ENCODE measurements at places on chromosomes 13 and 19.

DNA sequence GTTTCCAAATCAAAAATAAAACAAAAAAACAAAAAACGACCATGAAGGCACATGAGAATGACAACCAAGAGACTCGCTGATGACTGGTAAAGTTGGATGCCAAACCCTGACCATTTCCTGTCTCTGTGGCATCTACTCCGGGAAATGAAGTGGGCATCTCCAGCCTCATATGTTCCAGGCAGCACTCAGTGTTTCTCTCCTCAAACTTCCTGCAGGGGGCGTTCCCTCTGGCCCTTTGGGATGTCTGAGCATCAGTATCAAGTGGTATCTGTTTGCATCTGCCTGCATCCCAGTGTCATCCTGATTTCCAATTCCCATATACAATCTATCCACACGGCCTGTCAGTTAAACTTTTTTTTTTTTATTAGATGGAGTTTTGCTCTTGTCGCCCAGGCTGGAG, 9.8 kb upstream of the SIGLEC12 start:
- DNase-seq = no peak

DNA sequence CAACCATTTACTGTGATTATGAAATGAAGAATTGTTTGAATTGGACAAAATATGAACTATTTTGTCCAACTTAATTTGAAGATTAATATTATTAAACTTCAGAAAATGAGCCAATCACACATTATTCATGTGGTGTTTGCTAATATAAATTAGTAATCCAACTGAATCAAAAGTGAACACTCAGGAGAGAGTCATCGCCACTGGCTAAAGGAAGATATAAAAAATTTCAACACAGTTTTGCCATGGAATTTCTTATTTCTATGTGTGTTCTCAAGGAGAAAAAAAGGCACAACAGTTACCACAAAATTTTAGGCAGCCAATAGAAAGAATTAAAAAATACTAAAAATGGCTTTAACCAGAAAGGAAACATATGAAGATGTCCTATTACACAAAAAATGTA, 2683.8 kb downstream of the PCDH9 start:
- no peak for DNase-seq

DNA sequence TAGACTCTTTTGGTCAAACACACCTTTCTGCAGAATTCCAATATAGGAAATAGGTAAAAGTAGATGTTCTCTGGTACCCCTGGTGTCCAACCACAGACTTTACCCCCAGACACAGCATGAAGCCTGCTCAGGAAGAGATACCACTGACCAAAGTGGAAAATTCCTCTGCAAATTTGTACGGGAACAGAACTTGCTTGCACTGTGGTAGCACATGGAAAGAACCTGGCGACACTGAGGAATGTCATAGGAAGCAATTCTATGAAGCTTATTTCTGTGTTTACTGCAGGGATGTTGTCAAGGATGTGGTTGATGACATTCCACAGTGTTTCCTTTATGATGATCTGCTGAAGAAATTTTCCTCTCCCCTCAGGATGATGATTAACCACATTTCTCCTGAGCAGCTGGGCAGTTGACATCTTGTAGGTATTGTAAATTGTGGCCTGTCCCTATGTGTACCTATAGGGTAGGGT, 48.9 kb upstream of the TNFSF11 start:
- peak; percentile 32 for DNase-seq

DNA sequence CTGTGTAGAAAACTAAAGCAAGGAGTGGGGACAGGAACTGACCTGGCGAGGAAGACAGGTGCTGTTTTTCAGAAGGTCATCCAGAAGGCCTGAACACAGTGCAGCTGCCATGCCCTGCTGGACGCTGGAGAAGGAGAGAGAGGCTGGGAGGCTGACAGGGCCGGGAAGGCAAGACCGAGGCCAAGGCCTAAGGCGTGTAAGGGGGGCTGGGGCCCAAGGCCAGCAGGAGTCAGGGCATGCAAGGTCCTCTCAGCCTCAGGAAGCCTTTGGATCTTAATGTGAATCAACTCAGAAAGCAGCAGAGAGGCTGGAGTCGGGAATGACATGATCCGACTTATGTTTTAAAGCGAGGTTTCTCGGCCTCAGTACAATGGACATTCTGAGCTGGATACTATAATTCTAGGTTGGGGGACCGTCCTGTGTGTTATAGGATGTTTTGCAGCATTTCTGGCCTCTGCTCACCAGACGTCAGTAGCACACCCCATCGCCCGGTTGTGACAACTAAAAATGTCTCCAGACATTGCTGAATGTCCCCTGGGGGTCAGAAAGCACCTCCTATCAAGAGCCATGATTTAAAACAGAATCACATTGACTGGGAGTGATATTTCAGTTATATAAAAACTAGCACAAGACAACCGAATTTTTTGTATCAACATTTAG, 530.4 kb downstream of the MYO16 start:
- DNase-seq = no peak

DNA sequence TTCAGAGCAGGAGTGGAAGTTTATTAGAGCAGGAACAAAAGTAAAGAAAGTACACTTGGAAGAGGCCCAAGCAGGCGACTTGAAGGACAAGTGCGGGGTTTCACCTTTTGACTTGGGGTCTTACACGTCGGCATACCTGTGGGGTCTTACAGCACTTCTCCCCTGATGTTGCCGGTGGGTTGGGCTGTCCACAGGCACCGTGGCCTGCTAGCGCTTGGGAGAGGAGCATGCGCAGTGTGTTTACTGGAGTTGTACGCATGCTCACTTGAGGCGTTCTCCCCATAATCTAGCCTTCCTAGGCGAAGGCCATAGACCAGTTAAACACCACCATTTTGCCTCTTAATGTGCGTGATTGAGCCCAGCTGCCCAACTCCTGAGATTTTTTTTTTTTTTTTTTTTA, 25.0 kb upstream of the PLEKHF1 start:
- DNase-seq = no peak

DNA sequence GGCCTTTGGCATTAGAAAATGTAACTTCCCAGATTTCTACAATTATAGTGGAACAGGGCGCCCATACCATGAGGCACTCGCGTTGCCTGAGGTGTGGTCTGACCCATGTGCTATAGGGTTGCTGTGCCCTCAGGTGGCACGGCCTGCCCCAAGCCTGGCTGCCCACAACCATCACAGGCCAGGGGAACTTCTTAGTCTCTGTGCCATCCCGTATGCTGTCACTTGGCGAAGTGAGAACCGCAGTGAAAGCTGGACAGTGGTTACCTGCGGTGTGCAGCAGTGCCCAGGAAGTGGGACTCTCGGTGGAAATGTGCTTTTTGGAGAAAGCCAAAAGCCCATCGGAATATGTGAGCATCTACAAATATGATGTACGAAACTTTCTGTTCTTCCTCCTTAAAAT, 88.2 kb upstream of the GPR183 start:
- no peak for DNase-seq

DNA sequence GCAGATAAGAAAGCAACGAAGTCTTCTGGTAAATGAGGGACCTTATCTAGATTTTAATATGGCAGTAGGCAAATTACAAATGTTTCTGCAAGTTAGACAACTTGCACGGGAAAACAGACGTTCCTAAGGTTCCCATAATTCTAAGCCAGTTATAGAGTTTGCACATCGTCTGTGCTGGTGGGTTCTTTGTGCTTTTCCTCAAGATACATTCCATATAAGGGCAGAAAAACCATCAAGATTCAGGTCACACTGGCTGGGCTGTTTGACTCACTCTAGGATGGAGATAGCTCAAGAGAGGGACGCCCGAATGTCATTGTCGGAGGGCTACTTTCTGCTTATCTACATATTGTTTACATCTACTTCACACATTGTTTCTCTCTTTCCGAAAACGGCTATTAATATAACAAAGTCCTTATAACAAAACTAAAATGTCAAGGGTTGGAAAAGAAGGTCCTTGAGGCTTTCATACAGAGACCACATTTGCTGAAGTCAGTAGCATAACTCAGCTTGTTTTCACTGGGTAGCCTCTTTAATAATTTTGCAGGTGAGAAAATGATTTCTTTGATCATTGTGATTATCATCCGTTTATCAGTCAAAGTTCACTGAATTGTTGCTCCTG, 44.4 kb downstream of the SOX1 start:
- no peak for DNase-seq

- DNase-seq = no peak
Measured at GRCh38 chr13:102907016-102907756, 61.4 kb downstream of the ERCC5 start.

DNA sequence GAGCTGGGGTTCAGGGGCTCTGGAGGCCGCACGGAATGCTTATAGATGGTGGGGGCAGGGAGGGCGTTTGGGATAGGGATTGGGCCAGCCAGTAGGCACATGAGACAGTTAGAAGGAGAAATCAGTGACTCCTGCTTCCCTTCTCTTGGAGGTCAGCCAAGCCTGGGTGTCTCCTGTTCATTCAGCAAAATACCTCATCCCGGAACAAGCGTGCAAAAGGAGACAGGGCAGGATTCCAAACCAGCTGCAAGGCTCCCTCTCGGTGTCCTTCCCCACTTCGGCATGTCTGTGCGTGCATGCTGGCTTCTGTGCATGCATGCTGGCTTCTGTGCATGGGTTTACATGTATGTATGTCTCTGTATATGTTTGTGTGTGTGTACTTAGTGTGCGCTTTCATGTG, 37.3 kb upstream of the PEPD start:
- DNase-seq = no peak

GRCh38 chr19:18421371-18421959, 2.3 kb downstream of the SSBP4 start:
- no peak for DNase-seq

GRCh38 chr13:107035778-107036177, 467.8 kb upstream of the ARGLU1 start:
- DNase-seq = no peak

DNA sequence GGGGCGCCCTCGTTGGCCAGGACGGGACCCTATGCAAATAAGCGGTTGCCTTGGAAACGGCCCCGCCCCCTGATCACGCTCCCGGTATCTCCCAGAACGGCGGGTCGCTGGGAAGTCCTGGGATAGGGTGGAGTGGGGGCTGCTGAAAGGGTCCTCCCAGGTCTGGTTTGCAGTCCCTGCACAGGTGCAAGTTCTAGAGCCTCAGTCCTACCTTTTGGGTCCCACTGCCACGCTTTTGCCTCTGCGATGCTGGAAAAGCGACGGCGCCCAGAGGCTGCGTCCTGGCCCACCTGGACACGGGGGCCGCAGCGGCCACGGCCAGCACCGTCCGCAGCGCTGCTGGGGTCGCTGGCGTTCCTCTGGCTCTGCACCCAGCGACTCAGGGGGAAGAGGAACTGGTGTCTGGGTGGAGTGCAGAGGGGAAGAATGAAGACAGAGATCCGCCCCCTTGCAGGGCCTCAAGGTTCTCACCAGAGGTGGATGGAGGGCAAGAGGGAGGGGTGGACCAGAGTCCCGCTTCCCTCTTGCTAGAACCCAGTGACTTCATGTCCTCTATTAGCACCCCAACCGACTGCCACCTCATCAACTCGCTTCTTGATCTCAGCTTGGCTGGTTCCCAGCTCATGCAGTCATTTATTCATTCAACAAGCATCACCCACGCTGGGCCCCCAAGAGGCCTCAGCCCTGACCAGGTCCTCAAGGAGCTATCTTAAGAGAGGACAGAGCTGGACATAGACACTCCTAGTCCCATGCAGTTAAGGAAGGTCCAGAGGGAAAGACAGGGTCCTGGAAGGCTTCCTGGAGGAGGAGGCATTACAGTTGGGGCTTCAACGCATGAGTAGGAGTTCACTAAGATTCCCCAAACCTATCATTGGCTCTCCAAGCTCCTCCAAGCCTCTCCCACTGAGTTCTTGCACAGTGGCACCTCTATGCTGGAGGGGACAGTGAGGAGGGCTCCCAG, at the start of gene LRRC25:
Gene LRRC25, minus strand, starts transcription at position 381 of the 961 bp plus-strand sequence. CDS start 659 bp downstream, outside the sequence.
- no peak for DNase-seq

DNA sequence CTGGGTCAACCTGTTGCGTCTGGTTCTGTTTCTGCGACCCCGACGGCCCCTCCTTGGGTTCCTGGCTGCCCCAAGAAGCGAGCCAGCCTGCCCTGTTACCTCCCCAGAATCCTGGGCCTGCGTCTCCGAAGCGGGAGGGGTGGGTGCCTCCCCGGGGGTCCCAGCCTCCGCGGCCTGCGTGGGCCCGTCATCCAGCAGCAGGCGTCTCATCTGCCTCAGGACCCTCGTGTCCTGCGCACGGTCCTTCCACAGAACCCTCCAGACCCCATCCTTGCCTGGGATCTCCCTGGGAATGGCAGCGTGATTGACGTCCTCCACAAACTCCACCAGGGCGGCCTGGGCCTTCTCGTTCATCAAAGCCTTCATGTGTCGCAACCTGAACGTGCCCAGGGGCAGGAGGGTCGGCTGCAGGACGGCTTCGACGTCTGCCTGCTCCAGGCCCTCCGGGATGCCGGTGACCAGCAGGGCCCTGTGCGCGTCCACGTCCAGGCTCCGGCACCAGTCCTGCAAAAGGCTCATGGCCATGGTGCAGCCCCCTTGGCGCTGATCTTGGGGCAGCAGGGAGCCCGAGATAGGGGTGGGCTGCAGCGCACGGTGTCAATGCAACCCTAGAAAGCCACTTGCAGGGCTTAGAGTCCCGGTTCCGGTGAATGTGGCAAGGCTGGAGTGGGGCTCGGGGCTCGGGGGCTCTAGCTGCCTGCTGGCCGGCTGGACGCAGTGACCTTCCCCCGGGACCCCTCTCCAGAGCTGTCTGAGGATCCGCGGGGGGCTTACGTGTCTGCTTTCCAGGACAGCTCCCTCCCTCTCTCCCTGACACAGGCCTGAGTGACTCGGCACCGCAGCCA, 504 bp downstream of the PNMA8B start:
- no peak for DNase-seq

- no peak for DNase-seq
Measured at GRCh38 chr19:12953138-12953798, 3.8 kb downstream of the GADD45GIP1 start.

DNA sequence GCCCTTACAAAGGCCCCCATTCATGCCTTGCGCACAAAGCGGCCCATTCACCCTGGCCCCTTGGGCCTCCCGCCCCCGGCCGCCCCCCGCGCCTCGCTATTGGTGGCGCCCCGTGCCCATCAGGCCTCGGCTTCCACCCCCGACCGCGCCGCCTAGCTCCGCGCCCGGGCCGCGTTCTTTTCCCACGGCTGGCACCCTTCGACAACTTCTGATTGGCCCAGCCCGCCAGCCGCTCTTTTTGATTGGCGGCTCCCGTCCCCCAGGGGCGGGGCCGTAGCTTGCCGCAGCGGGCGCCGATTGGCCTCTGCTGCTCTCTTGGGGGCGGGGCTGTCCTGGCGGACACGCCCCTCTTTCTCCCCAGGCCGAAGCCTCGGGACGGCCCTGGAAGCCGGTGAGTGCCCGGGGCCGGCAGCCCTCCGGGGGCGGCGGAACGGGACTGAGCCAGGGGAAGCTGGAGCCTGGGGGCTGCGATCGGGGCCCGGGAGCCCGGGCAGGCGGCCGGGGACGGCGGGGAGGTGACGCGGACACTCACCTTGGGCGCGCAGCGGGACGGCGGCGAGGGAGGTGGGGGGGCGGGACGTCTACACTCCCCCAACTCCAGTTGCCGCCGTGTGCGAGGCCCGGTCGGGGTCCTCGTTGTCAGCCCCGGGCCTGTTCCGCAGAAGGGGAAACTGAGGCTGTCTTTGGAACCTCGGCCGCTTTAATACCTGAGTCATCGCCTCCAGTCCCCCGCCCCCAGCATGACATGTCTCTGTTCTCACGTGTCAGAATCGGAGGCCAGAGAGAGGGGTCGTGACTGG, at the start of gene MYH14:
Gene MYH14, plus strand, starts transcription at position 342 of the 800 bp plus-strand sequence. CDS start 6,744 bp downstream, outside the sequence.
- DNase-seq = peak; percentile 100

- no peak for DNase-seq
Measured at GRCh38 chr13:94160875-94161274, 318.6 kb downstream of the DCT start.

Measured in urothelium cell line (cell line).